ENCODE measurements at places on chromosomes 4 and X. TPM values are rescaled to one million over a fixed set of nuclear protein-coding genes. Genes with fewer than 3 reads are reported as not detected.

PAGE4 gene
- total RNA-seq = not detected

GRCh38 chrX:86295293-86295692 lies 147.0 kb downstream of the DACH2 start:
- H3K4me1 ChIP-seq = no peaks in the 10 kb centered on the region
- no peaks in the 10 kb centered on the region for H3K36me3 ChIP-seq
- no peak overlapping the region for H3K27ac ChIP-seq
- no peak for DNase-seq
- no peak overlapping the region for H3K4me3 ChIP-seq

PHKA2 gene
- 11.1 TPM for total RNA-seq

DNA sequence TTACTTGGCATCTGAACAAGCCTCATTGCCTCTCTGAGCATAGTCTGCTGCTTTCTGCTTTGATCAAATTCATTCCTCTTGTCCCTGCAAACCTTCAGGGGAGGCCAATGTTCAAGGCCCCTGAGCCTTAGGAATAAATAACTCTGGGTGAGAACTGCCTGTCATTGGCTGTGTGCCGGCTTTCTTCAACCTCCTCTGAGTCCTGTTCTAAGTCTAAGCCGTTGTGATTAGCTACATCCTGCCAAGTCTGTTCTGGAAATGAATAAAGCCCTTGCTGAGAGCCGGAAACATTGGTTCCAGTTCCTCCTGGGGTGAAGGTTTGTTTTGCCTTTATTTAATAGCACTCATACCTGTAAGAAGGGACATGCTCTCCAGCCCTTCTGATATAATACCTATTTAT lies 13.8 kb downstream of the RNF4 start:
- no peak for DNase-seq
- no peaks in the 10 kb centered on the region for H3K36me3 ChIP-seq
- peak overlapping the region; percentile 65 for H3K27ac ChIP-seq
- H3K4me3 ChIP-seq = no peak overlapping the region
- H3K27me3 ChIP-seq = no peaks in the 10 kb centered on the region
- H3K4me1 ChIP-seq = peaks cover 81% of the 10 kb centered on the region

ODAPH gene
- not detected for total RNA-seq

STPG2 gene
- total RNA-seq = not detected

GRCh38 chrX:11109968-11110367 lies 1.2 kb upstream of the HCCS start:
- H3K27ac ChIP-seq = no peak overlapping the region
- no peak overlapping the region for H3K4me3 ChIP-seq
- peaks cover 4% of the 10 kb centered on the region for H3K36me3 ChIP-seq
- no peak for DNase-seq
- no peaks in the 10 kb centered on the region for H3K4me1 ChIP-seq

GRCh38 chrX:103640401-103641155 lies 11.8 kb downstream of the TCEAL1 start:
- DNase-seq = no peak
- H3K27me3 ChIP-seq = no peaks in the 10 kb centered on the region
- H3K27ac ChIP-seq = no peak overlapping the region
- H3K4me3 ChIP-seq = no peak overlapping the region
- H3K4me1 ChIP-seq = no peaks in the 10 kb centered on the region

DNA sequence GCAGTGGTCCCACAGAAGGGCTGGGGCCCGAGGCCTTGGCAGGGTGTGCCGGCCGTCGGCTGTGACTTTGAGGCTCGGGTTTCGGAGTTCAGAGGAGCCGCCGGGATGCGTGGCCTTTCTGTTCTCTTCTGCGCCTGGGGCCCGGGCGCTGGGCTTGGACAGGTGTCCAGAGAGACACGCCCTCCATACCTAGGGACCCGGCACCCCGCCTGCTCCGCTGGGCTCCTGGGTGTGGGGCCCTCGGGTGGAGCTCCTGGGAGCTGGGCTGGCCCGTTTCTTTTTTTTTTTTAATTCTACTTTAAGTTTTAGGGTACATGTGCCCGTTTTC lies 11.3 kb downstream of the FGFRL1 start:
- no peaks in the 10 kb centered on the region for H3K4me1 ChIP-seq
- DNase-seq = no peak
- peaks cover 4% of the 10 kb centered on the region for H3K27me3 ChIP-seq
- H3K4me3 ChIP-seq = no peak overlapping the region
- H3K27ac ChIP-seq = no peak overlapping the region

MAMLD1 gene
- total RNA-seq = 2.9 TPM

SNX25 gene
- total RNA-seq = 37.1 TPM

PIR gene
- total RNA-seq = 14.5 TPM

GRCh38 chr4:89439533-89439932 lies 131.9 kb upstream of the GPRIN3 start:
- DNase-seq = no peak
- H3K27ac ChIP-seq = no peak overlapping the region
- no peaks in the 10 kb centered on the region for H3K4me1 ChIP-seq
- no peaks in the 10 kb centered on the region for H3K27me3 ChIP-seq
- H3K4me3 ChIP-seq = no peak overlapping the region
- no peaks in the 10 kb centered on the region for H3K36me3 ChIP-seq

F8 gene
- 20.2 TPM for total RNA-seq

- no peaks in the 10 kb centered on the region for H3K36me3 ChIP-seq
- H3K27ac ChIP-seq = no peak overlapping the region
- no peaks in the 10 kb centered on the region for H3K4me1 ChIP-seq
Observed at GRCh38 chr4:37795581-37796195, 30.8 kb upstream of the PGM2 start.

DNA sequence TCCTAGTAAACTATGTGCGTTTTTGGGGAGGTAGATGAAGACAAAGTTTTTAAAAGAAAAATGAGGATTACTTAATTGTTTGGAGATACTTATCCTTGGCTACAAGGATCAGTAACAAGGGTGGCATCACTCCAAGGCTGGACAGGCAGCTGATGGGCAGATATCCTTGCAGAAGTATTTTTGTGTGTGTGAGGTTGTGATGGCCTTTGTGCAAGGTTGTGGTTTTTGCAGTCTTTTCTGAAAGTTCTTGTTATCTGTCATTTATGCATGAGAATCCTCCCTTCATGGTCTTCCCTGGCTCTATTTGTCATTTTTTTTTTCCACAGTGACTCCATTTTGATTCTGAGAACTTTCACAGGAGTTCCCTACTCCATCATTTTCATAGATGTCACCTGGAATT lies 96.0 kb upstream of the C1GALT1C1 start:
- H3K36me3 ChIP-seq = no peaks in the 10 kb centered on the region
- no peak overlapping the region for H3K27ac ChIP-seq
- H3K4me1 ChIP-seq = no peaks in the 10 kb centered on the region
- DNase-seq = no peak

DNA sequence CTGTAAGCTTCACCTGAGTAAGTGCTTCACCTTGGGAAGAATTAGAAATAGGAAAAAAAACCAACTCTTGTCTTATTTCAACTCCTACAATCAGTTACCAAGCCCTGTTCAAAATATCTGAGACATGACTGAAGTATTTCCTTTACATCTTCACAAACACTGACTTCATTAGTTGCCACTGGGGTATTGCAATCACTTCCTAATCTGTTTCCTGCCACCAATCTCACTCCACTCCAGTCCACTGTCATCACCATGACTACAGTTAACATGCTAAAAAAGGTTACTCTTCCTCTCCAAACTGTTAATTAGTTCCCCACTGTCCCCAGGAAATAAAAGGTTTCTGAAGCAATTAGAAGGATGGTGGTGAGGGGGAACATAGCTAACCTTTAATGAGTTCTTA lies 3.3 kb upstream of the SUPT20HL1 start:
- no peaks in the 10 kb centered on the region for H3K36me3 ChIP-seq
- no peaks in the 10 kb centered on the region for H3K27me3 ChIP-seq
- no peak overlapping the region for H3K4me3 ChIP-seq
- no peaks in the 10 kb centered on the region for H3K4me1 ChIP-seq

All from sigmoid colon (tissue), 7 donors.